Lower lobe of right lung (tissue), 2 donors: ENCODE measurements at places on chromosomes 6 and 20. TPM values are rescaled to one million over a fixed set of nuclear protein-coding genes. Genes with fewer than 3 reads are reported as not detected.

Gene LHFPL5
- total RNA-seq: not detected

Gene CALHM5
- total RNA-seq: 1.9 TPM

Gene EYA2
- total RNA-seq: 3.5 TPM

Gene CPNE5
- 2.4 TPM for total RNA-seq

Gene SIRT5
- 15.3 TPM for total RNA-seq

Gene FOXS1
- 1.1 TPM for total RNA-seq

Gene TXNDC5
- 98.3 TPM for total RNA-seq

Gene BPIFB3
- total RNA-seq: not detected

Gene MYBL2
- 1.7 TPM for total RNA-seq

Gene NRSN2
- total RNA-seq: 17.3 TPM

Gene GZF1
- total RNA-seq: 14.8 TPM

Gene REM1
- 2.3 TPM for total RNA-seq

Gene HDGFL1
- total RNA-seq: not detected

Gene CD109
- total RNA-seq: 25.0 TPM

Gene PAK5
- total RNA-seq: 0.21 TPM

Gene PPP1R14C
- total RNA-seq: 15.4 TPM

Gene RFX6
- total RNA-seq: not detected

Gene NKAIN2
- total RNA-seq: 0.12 TPM

Gene TP53TG5
- not detected for total RNA-seq

Gene WFDC11
- not detected for total RNA-seq

Gene FOXO3
- total RNA-seq: 60.1 TPM

Gene ECHDC1
- total RNA-seq: 109 TPM

Gene APCDD1L
- not detected for total RNA-seq

Gene FLRT3
- 60.7 TPM for total RNA-seq

Gene BPIFA1
- total RNA-seq: 28.4 TPM

Gene CST7
- 11.7 TPM for total RNA-seq

Gene RGS17
- total RNA-seq: 0.59 TPM

Gene CLDN20
- total RNA-seq: not detected

Gene RPP21
- 30.6 TPM for total RNA-seq

Gene DLL1
- total RNA-seq: 12.9 TPM

Gene PDE7B
- 2.2 TPM for total RNA-seq

Gene TRIM10
- not detected for total RNA-seq

Gene NHLRC1
- 2.4 TPM for total RNA-seq

Gene ARMH2
- total RNA-seq: 0.68 TPM

Gene PAX1
- not detected for total RNA-seq

Gene GJA1
- total RNA-seq: 64.1 TPM

Gene FLOT1
- total RNA-seq: 151 TPM

Gene CAGE1
- total RNA-seq: not detected

Gene NKX2-4
- not detected for total RNA-seq

Gene BCAS1
- 2.8 TPM for total RNA-seq

Gene OOEP
- total RNA-seq: not detected
